ENCODE measurements at places on chromosomes 1 and 21. TPM values are rescaled to one million over a fixed set of nuclear protein-coding genes. Genes with fewer than 3 reads are reported as not detected.

DNA sequence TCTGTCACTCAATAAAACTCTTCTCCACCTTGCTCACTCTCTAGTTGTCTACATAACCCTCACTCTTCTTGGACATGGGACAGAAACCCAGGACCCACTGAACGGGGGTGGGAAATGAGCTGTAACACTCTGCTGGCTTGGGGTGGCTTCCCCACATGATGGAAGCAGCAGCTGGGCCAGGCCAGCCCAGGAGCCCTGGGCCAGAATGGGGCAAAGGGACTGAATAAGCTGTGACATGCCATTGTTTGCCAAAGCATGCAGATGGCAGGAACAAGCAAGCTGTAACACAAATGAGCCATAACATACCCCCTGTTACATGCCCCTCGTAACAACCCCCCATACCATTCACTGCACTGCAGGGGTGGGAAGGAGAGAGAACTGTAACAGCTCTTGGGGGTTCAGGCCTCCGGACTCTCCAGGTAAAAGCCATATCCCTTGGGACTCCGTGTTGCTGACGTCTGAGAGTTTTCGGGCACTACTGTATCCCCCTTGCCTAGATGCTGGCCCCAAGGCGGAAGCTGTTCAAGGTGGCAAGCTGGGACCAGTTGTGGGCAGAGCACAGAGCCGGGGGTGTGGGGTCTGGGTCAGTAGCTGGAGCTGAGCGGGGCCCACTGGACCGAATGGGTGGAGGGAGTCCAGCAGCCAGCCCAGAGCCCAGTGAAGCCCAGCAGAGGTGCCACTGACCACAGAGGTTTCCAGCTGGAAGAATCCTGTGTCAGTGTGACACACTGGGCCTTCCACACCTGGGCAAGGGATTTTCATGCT lies 56.1 kb upstream of the DMRTB1 start:
- H3K27ac ChIP-seq, result no peak overlapping the region
- H3K4me1 ChIP-seq, result no peaks in the 10 kb centered on the region
- H3K4me3 ChIP-seq, result no peak overlapping the region
- no peak for DNase-seq

DNA sequence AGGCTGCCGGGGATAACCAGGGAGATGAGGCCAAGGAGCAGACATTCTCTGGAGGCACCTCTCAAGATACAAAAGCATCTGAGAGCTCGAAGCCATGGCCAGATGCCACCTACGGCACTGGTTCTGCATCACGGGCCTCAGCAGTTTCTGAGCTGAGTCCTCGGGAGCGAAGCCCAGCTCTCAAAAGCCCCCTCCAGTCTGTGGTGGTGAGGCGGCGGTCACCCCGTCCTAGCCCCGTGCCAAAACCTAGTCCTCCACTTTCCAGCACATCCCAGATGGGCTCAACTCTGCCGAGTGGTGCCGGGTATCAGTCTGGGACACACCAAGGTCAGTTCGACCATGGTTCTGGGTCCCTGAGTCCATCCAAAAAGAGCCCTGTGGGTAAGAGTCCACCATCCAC lies 19.4 kb upstream of the SH3D21 start:
- H3K36me3 ChIP-seq, result peaks cover 6% of the 10 kb centered on the region
- H3K4me1 ChIP-seq, result no peaks in the 10 kb centered on the region
- no peak overlapping the region for H3K27ac ChIP-seq
- H3K4me3 ChIP-seq, result no peak overlapping the region
- H3K27me3 ChIP-seq, result no peaks in the 10 kb centered on the region

DNA sequence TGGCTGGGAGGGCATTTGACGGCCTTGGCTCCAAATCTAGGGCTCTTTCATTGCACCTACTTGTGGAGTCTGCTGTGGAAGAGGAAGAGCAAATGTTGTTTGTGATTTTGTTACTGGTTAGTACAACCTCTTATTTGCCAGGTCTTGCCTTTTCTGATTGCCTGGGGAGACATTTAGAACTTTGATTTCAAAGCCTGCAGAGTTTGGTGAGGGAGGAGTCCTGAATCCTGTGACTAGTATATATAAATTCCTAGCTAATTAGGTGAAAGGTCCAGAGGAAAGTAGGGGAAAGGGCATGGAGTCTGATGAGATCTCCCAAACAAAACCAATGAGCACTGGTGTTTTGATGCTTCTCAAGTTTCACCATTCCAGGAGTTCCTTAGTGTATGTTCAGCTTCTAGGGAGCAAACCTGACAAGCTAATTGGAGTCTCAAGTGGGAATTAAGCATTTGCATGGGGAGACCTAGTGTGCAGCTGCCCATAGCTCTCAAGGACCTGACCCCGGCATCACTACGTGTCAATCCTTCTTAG lies 5.1 kb upstream of the HMGCS2 start:
- no peaks in the 10 kb centered on the region for H3K27me3 ChIP-seq
- H3K36me3 ChIP-seq, result no peaks in the 10 kb centered on the region
- H3K4me3 ChIP-seq, result no peak overlapping the region
- peak overlapping the region; percentile 29 for H3K27ac ChIP-seq
- H3K4me1 ChIP-seq, result no peaks in the 10 kb centered on the region

DNA sequence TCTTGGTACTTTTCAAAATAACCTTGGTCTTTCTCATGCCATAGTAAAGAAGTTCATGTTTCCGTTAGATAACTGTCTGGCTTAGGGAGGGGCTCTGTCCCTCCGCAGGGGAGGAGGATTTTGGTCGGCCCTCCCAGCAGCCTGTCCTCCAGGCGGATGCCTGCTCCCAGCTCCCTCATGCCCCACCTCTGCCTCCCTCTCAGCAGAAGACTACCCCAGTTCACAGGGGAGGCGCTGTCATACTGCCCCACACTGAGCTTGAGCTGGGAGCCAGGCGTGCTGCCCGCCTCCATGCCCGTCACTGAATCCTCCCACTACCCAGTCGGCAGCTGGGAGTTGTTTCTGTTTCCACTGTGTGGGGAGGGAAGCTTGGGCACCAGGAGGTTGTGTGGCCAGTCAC lies 127.3 kb downstream of the CAMTA1 start:
- no peak overlapping the region for H3K4me3 ChIP-seq
- H3K4me1 ChIP-seq, result no peaks in the 10 kb centered on the region
- no peak overlapping the region for H3K27ac ChIP-seq
- no peaks in the 10 kb centered on the region for H3K27me3 ChIP-seq
- DNase-seq, result no peak

DNA sequence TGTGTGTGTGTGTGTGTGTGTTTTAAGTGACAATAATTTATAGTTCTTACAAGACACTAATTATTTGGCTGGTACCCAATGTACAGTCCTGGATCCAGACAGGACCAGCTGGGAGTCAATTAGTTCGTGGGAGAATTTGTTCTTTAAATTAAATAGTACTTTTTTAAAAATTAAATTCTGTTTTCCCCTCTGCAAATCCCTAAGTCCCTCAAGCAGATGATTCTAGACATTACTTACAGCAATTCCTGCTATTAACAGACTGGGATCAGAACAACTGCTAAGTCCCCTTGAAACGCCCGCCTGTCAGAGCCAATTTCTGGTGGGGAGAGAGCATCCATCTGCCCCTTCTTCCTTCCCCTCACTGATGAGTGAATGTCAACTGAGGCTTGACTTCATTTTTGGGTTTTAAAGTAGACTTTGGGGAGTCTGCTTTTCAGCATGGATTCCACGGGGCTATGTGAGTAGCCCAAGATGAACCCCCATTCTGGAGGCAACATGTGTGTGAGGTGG lies 83.9 kb downstream of the SMYD2 start:
- H3K4me3 ChIP-seq, result no peak overlapping the region
- H3K4me1 ChIP-seq, result no peaks in the 10 kb centered on the region
- no peak overlapping the region for H3K27ac ChIP-seq
- no peak for DNase-seq

GRCh38 chr1:201255479-201256362 lies 27.6 kb upstream of the PKP1 start:
- no peak overlapping the region for H3K4me3 ChIP-seq
- DNase-seq, result no peak
- H3K27me3 ChIP-seq, result no peaks in the 10 kb centered on the region
- H3K4me1 ChIP-seq, result peaks cover 3% of the 10 kb centered on the region

DNA sequence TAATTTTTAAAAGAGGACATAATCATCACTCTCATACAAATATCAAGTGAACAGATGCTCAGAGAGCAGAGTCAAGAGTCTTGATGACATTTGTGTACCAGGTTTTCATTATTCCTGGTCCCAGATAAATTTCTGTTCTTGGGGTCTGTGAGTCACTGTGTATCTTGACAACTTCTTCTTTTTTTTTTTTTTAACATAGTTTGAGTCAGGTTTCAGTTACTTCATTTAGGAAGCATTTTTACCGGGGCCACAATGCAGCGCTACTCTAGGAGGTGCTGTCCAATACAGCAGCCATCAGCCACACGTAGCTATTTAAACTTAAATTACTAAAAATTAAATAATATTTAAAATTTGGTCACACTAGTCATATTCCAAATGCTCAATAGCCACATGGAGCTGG lies 188.1 kb upstream of the SAMSN1 start:
- DNase-seq, result no peak
- H3K4me1 ChIP-seq, result no peaks in the 10 kb centered on the region
- H3K27ac ChIP-seq, result no peak overlapping the region
- H3K36me3 ChIP-seq, result no peaks in the 10 kb centered on the region
- no peak overlapping the region for H3K4me3 ChIP-seq

DNA sequence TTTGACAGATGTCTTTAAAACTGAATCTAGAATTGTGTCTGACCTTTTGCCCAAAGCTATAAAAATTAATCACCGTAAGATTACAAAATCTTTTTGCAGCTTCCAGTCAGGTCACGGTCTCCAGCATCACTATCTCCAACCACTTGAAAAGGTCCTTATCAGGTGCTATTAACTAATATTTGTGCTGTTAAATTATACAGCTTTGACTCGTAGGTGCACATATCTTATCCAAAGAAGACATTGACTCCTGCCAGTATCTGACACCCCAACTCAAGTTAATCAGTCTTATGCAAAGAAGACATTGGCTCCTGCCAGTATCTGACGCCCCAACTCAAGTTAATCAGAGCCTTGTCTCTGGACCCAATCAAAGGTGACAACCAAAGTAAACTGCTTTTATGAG lies 19.9 kb upstream of the LYPD8 start:
- no peaks in the 10 kb centered on the region for H3K27me3 ChIP-seq
- H3K27ac ChIP-seq, result no peak overlapping the region
- DNase-seq, result no peak
- no peaks in the 10 kb centered on the region for H3K36me3 ChIP-seq
- H3K4me3 ChIP-seq, result no peak overlapping the region

DNA sequence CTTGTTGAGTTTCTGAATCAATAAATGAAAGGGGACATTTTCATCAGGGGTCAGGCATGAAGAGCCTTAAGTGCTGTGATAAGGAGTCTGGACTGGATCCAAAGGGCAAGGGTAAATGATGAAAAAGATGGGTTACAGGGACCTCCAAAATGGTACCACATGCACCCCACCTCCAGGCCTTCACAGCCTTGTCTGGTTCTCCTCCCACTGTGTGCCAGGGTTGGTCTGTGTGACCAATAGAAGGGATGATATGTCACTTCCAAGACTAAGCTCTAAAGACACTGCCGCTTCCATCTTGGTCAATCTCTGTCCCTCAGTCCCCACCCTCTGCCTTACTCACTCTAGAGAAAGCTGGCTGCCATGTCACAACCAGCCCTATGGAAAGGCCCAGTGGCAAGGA lies 140.6 kb downstream of the ZNF281 start:
- no peaks in the 10 kb centered on the region for H3K36me3 ChIP-seq
- H3K4me1 ChIP-seq, result no peaks in the 10 kb centered on the region
- no peak overlapping the region for H3K27ac ChIP-seq
- no peak for DNase-seq

DNA sequence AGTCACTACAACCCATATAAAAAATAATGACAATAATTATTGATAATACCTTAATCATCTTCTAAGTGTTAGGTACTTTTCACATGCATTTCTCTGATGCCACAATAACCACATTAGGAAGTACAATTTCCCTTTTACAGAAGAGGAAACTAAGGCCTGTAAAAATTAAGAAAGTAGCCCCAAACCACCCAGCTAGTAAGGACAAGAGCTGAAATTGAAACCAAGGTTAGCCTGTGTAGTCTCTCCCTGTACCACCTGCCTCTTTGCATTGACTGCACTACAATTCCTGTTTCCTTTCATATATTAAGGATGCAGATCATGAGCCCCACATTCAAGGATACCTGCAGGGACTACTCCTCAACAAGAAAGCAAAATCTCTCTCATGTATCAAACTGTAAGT lies 288.8 kb downstream of the GPATCH2 start:
- H3K27ac ChIP-seq, result no peak overlapping the region
- no peak for DNase-seq

DNA sequence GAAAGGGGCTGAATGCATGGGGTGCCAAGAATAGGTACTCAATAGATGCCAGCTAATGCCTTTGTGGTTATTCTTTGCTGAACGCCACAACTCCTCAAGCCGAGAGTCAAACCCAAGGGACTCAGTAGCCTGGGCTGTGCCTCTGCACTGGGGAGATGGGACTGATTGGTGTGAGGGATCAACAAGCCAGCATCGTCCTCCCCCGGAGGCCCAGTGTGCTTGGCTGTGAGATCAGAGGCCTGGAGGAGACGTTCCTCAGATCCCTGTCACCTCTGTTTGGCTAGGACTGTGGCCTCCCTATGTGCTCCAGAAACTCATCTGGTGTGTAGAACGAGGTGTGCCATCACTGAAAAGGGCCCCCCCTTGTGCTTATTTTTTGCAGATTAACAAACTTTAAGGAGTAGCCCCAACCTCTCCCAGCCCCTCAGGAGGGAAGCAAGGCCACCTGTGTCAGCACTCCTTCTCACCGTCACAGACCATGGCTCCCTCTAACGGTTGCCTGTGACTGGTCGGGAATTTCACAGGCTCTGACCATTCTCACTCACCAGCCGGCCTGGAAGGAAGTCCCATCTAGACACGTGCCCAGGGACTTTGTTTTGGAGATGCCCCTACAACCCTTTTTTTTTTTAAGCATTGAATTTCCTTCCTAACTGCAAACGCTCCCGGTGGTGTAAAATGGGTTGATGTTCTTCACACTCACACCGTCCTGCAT lies 194.0 kb upstream of the VAMP3 start:
- no peak overlapping the region for H3K27ac ChIP-seq
- no peaks in the 10 kb centered on the region for H3K4me1 ChIP-seq
- H3K27me3 ChIP-seq, result no peaks in the 10 kb centered on the region
- no peak for DNase-seq
- H3K36me3 ChIP-seq, result no peaks in the 10 kb centered on the region

- no peak for DNase-seq
- no peaks in the 10 kb centered on the region for H3K27me3 ChIP-seq
- H3K36me3 ChIP-seq, result no peaks in the 10 kb centered on the region
- H3K4me1 ChIP-seq, result peaks cover 12% of the 10 kb centered on the region
- H3K4me3 ChIP-seq, result no peak overlapping the region
Observed at GRCh38 chr1:19391596-19391981, 79.5 kb downstream of the SLC66A1 start.

- H3K36me3 ChIP-seq, result no peaks in the 10 kb centered on the region
- H3K27ac ChIP-seq, result no peak overlapping the region
- DNase-seq, result no peak
- no peaks in the 10 kb centered on the region for H3K4me1 ChIP-seq
Observed at GRCh38 chr1:110436635-110437034, 14.3 kb upstream of the PROK1 start.

UTS2 gene
- total RNA-seq, result not detected

GSTM5 gene
- total RNA-seq, result 2.0 TPM

OR10Z1 gene
- not detected for total RNA-seq

FCRL3 gene
- total RNA-seq, result 0.16 TPM

CD1D gene
- 4.6 TPM for total RNA-seq

OR2T29 gene
- total RNA-seq, result not detected

TRIM67 gene
- total RNA-seq, result 0.03 TPM

DMRTA2 gene
- total RNA-seq, result not detected

Measured in colonic mucosa (tissue), 4 donors.